ENCODE measurements at places on chromosomes 13 and 19.

DNA sequence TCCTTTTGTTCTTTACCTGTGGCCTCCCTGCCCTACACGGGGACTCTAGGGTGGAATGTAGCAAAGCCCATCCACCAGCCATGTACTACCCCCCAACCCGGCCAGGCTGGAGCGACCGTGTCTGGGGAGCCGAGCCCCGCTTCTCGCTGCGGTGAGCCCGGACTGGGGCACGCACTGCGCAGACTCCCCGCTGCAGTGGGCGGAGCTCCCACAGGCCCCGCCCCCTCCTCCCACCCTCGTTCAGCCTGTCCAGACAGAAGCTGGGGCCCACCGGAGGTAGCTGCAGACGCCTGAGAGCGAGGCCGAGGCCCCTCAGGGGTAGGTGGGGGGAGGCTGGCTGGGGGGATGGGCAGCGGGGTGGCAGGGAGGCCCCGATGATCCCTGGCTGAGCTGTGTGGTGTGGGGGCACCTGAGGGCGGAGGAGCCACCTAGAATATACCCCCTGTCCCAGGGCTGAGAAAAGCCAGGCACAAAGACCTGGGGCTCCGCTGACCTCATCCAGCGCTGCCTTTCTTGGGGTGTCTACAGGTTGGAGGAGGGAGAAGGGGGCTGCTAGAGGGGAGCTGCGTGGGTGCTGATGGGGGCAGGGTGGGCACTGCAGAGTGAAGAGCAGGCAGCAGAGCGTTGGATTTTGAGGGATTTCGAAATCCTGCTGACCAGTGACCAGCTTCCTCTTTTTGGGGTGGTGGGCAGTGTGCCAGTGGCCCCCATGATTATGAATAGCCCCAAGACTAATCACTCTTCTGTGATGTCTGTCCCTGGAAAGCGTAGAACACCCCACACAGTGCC, 17.3 kb downstream of the PLD3 start:
- no peak for DNase-seq

DNA sequence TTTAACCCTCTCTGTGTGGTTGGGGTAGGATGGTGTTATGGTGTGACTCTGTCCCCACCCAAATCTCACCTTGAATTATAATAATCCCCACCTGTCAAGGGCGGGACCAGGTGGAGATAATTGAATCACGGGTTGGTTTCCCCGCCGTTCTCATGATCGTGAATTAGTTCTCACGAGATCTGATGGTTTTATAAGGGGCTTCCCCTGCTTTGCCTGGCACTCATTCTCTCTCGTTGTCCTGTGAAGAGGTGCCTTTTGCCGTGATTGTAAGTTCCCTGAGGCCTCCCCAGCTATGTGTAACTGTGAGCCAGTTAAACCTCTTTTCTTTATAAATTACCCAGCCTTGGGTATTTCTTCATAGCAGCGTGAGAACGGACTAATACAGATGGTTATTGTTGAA, 68.8 kb downstream of the ARHGEF7 start:
- DNase-seq = no peak

DNA sequence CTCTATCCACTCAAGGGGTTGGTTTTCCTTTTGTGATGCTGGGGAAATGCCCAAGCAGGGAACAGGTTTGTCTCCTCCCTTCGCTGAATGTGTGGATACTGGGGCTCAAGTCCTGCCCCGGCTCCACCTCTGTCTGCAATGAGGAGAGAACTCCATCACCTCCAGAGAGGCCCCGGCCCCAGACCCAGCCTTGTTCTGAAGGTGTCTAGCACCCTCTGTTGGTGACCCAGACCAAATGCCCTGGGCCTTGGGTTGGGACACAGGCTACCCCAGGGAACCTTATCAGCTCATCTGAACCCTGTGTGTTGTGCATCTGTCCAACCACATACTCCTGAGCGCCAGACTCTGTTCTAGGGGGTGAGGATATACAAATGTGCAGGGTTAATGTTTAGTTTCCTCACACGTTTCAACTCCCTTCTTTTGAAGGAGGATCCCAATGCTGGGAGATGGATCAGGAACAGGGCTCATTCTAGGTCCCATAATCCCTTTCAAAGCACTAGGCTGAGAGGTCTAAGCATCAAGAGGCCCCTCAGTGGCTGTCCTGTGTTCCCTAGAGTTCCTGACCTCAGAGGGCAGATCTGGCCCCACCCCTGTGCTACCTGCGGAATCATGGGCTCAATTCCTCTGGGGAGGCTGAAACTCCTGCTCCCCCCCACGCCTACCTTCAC, 112.5 kb upstream of the SLC7A1 start:
- DNase-seq = no peak

DNA sequence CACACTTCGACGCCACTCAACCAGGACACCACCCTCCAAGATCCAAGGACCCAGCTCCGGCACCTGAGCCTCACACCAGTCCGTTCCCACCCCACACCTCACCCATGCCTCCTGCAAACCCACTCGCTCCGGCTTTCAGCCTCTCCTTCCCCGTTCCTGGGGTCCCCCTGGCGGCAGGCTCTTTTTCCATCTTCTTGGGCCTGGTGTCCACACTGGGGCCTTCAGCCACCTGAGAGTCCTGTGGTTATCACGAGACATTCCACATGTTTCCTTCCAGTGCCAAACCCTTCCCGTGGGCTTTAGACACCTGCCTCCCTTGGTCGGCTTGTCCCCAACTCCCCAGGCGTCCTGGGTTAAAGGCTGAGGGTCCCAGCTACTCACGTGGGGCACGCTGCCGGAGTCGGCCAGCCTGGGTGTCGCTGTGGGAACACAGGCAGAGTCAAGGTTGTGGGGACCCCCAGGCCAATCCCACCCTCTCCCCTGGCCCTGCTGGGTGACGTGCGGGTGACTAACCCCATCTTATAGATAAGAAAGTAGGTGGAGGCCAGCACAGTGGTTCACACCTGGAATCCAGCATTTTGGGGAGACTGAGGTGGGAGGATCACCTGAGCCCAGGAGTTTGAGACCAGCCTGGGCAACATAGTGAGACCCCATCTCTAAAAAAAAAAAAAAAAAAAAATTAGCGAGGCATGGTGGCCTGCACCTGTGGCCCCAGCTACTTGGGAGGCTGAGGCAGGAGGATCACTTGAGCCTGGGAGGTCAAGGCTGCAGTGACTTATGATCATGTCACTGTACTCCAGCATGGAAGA, 1.9 kb downstream of the JSRP1 start:
- no peak for DNase-seq

DNA sequence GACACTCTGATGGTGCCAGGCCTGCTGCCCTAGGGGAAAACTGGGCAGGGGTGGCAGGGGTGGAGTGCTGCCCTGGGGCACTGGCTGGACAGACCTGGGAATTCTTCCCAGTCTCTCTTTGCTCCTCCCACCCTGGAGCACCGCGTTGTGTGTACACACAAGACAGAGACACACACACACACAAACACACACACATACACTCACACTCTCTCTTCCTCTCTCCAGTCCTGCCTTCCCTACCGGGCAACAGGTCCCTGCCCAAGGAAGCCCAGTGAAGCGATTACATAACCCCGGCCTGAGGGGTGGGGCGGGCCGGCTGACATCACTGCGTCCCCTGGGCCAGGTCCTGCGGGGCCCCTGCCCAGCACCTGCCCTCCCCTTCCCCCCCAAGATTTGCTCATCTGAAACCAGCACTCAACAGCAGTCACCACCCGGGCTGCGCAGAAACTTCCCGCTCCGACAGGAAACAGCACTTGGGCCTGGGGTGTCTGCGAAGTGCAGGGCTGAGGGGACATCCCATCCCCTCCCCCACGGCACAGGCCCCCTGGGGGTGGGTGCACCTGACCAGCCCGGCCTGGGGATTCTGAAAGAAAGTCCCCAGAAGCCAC, 1.2 kb downstream of the MKNK2 start:
- peak; percentile 32 for DNase-seq

DNA sequence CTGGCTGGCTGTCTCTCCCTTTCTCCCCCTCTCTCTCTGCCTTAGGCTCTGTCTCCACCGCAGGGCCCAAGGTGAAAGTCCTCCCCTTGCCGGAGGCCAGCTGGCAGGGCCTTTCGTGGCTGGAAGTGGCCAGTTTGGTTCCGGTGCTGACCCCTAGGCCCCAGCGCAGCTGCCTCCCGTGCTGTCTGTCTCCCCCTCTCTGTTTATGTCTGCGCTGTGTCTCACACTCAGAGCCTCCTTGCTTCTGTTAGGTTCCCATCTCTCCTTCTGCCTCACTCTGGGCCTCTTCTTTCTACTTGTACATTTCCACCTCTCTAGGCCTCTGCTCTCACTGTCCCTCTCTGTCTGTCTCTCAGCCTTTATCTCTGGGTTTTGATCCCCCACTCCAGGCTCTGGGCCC, 13.1 kb downstream of the CCDC97 start:
- no peak for DNase-seq

DNA sequence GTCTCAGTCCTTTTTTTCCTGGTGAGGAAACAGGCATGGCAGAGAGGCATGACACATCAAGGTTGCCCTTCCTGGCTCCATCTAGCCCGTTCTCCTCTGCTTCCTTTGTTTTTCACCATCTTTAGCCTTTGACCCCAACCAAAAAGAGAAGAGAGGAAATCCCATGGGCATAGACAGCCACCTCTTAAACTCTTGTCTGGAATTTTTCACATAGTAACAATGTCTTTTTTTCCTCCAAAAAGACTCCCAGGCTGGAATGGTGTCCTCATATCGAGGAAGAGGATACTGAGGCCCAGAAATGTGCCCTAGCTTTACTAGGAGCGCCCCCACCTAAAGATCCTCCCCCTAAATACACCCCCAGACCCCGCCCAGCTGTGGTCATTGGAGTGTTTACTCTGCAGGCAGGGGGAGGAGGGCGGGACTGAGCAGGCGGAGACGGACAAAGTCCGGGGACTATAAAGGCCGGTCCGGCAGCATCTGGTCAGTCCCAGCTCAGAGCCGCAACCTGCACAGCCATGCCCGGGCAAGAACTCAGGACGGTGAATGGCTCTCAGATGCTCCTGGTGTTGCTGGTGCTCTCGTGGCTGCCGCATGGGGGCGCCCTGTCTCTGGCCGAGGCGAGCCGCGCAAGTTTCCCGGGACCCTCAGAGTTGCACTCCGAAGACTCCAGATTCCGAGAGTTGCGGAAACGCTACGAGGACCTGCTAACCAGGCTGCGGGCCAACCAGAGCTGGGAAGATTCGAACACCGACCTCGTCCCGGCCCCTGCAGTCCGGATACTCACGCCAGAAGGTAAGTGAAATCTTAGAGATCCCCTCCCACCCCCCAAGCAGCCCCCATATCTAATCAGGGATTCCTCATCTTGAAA, at the start of gene GDF15:
TSS of gene GDF15 (plus strand) at position 484 of the 868 bp plus-strand sequence. CDS start at position 516, 32 bp downstream.
- DNase-seq = no peak

DNA sequence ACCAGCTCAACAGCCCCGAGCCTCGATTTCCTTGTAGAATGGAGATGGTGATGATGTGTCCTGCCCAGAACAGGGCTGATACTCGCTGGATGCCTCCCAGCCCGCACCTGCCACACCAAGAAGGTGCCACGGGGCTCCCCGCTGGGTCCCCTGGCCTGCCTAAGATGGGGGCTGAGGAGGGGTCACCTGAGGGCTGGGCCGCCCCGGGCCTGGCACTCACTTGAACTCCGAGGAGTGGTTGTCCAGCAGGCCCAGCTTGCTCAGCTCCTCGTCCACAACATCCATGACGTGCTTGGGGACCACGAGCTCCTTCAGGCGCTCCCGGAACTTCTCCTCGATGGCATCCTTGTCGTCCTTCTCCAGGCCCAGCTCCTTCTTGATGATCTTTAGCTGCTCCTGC, 14.4 kb downstream of the LONP1 start:
- DNase-seq = no peak

DNA sequence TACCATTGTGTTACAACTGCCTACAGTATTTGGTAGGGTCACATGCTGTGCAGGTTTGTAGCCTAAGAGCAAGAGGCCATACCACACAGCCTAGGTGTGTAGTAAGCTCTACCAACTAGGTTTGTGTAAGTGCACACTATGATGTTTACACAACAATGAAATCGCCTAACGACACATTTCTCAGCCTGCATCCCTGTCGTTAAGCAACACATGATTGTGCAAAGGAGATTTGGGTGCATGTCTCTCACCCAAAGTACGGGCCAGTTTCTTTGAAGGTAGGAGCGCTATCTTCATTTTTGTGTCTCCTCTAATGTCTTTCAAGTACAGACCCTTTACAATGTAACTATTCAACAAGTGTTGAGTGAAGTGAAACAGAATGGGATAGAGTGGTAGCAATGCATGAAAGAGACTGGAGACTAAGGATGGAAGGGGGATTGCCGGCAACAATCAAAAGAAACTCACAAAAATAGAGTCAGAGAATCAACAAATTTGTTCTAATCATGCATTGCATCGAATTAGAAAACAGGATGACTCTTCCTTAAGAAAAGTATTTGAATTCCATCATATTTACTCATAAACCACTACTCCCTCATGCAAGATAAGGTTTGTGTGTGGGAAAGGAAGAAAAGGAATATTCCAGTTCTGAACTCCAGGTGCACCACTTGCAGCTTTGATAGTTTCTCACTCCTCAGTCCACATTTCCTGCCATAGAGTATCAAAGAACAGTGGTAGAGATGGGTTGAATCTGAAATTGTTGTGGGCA, 60.2 kb upstream of the TNFRSF19 start:
- no peak for DNase-seq

- DNase-seq = no peak
Observed at GRCh38 chr19:33622809-33623511, 1.2 kb downstream of the CHST8 start.

- no peak for DNase-seq
Observed at GRCh38 chr13:23021906-23022305, 158.9 kb upstream of the SGCG start.

- DNase-seq = no peak
Observed at GRCh38 chr19:10832939-10833296, 3.1 kb downstream of the TMED1 start.

GRCh38 chr19:5126498-5127223, 157.7 kb downstream of the KDM4B start:
- DNase-seq = no peak

- DNase-seq = no peak
Observed at GRCh38 chr13:83223546-83223945, 658.7 kb downstream of the SLITRK1 start.

- no peak for DNase-seq
Observed at GRCh38 chr13:38618336-38618735, 68.5 kb upstream of the FREM2 start.

- DNase-seq = peak; percentile 8
Observed at GRCh38 chr19:4597975-4598671, 38.6 kb upstream of the SEMA6B start.

GRCh38 chr13:95201814-95202651, 99.2 kb downstream of the ABCC4 start:
- DNase-seq = no peak

- DNase-seq = no peak
Observed at GRCh38 chr13:46192412-46192811, 10.4 kb upstream of the LCP1 start.

GRCh38 chr13:46621133-46621532, 68.2 kb downstream of the LRCH1 start:
- DNase-seq = no peak

- DNase-seq = no peak
Observed at GRCh38 chr13:30799356-30799824, 64.0 kb downstream of the ALOX5AP start.
